WTC11 (cell line): ENCODE measurements at places on chromosomes 3 and 15. TPM values are rescaled to one million over a fixed set of nuclear protein-coding genes. Genes with fewer than 3 reads are reported as not detected.

Gene SAMD7
- total RNA-seq, result not detected in 3 replicates

Gene NIPA2
- total RNA-seq, result 68.9 to 79.5 TPM (median 69.4 TPM) in 3 replicates

Gene TMC3
- total RNA-seq, result not detected in 3 replicates

Gene KIF15
- 18.4 to 23.7 TPM (median 21.1 TPM) in 3 replicates for total RNA-seq

Gene RLBP1
- not detected in 3 replicates for total RNA-seq

- no peaks in the 10 kb centered on the region for H3K4me1 ChIP-seq
- H3K36me3 ChIP-seq, result no peaks in the 10 kb centered on the region
- H3K27me3 ChIP-seq, result no peaks in the 10 kb centered on the region; the same call in 1 of the 2 replicates
These were observed 905.8 kb downstream of the IGSF11 start for GRCh38 chr3:118128886-118129285.

DNA sequence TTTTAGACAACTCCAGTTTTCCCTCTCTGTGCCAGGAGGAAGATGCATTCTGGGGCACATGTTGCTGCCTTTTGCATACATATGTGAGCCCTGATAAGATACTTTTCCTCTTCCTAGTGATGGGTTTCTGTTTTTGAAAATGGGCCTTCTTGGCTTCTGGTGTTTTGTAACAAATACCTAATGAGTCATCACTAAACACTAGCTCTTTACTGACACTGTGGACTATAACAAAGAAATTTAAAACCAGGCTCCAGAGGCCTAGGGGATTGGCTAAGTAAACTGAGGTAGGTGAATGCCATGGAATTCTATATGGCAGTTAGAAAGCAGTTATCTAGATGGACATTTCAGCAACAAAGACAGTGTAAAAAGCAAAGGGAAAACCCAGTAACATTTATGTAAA, 93.4 kb upstream of the NR2E3 start:
- H3K27me3 ChIP-seq, result no peaks in the 10 kb centered on the region
- no peak overlapping the region for H3K27ac ChIP-seq
- no peaks in the 10 kb centered on the region for H3K4me1 ChIP-seq

DNA sequence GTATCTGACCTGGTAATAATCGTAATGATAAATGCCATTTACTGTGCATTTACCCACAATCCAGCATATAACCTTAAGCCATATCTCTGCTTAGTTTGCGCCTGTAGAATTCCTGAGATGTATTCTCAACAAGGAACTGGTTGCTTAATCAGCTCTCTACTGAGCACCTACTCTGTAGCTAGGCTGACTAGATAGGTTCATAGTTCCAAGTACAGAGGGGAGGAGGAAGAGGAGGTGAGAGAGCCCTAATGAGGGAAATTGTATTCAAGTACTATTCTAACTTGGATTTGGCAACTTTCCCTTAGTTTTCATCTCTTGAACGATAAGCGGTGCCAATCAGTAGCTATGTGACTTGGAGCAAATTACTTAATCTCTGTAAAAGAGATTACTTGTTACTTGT, 5.6 kb upstream of the AKAP13 start:
- H3K4me3 ChIP-seq, result no peak overlapping the region
- no peaks in the 10 kb centered on the region for H3K36me3 ChIP-seq
- no peak for DNase-seq
- H3K4me1 ChIP-seq, result peaks cover 6% of the 10 kb centered on the region
- no peak overlapping the region for H3K27ac ChIP-seq
- H3K27me3 ChIP-seq, result no peaks in the 10 kb centered on the region

DNA sequence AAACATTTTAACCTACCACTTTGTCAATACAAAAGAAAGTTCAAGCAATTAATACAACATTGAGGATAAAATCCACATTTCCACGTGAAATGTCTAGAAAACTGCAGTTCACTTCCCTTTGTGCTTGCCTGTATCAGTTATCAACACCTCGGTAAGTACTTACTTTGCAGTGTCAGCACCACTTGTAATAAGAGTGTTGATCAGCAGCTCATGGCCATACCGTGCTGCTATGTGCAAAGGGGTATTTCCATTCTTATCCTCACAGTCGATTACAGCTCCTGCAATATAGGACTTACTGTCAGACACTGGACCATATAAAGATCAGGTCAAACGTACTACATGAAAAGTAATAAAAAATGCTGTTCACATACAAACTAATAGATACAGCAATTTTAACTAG, 84.4 kb downstream of the ANKRD28 start:
- no peak for DNase-seq
- no peaks in the 10 kb centered on the region for H3K4me1 ChIP-seq
- H3K36me3 ChIP-seq, result peaks cover 24% of the 10 kb centered on the region
- no peak overlapping the region for H3K4me3 ChIP-seq

GRCh38 chr3:134544316-134544715, 58.5 kb downstream of the CEP63 start:
- DNase-seq, result no peak
- peaks cover 16% of the 10 kb centered on the region for H3K36me3 ChIP-seq
- no peaks in the 10 kb centered on the region for H3K27me3 ChIP-seq
- no peaks in the 10 kb centered on the region for H3K4me1 ChIP-seq
- no peak overlapping the region for H3K27ac ChIP-seq

DNA sequence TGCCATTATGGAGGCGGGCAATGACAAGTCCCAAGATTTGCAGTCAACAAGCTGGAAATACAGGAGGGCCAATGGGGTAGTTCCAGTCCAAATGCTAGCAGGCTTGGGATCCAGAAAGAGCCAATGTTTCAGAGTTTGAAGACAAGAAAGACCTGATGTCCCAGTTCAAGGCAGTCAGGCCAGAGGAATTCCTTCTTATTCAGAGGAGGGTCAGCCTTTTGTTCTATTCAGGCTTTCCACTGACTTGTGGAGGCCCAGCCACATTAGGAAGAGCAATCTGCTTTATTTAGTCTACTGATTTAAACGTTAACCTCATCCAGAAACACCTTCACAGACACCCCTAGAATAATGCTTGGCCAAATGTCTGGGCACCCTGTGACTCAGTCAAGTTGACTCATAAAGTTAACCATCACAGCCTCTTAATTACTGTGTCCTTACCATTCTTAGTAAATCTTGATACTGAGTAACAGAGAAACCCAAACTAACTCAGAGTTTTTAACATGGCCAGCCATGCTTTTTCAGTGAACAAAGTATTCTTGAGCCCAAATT, 50.9 kb upstream of the NPHP3 start:
- no peaks in the 10 kb centered on the region for H3K27me3 ChIP-seq
- H3K4me1 ChIP-seq, result peaks cover 8% of the 10 kb centered on the region; the same call in 1 of the 2 replicates
- H3K4me3 ChIP-seq, result no peak overlapping the region

DNA sequence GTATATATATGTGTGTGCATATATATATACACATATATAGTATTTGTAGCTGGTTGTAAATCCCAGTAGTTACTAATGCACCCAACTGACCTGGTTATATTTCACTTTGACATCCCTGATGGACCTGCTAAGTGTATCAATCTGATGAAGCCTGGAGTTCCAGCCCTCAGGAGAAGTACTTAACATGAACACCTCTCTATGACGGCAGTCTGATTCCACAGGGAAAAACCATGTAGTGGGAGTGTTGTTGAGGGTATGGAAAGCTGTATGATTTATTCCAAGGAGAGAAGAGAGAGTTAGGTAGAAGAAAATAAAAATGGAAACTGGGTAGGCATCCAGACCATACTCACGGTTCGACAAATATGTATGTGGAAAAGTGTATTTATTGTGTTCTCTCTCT, 531.2 kb upstream of the SEMA6D start:
- no peak overlapping the region for H3K4me3 ChIP-seq
- no peaks in the 10 kb centered on the region for H3K36me3 ChIP-seq
- peaks cover 51% of the 10 kb centered on the region for H3K4me1 ChIP-seq
- DNase-seq, result no peak

DNA sequence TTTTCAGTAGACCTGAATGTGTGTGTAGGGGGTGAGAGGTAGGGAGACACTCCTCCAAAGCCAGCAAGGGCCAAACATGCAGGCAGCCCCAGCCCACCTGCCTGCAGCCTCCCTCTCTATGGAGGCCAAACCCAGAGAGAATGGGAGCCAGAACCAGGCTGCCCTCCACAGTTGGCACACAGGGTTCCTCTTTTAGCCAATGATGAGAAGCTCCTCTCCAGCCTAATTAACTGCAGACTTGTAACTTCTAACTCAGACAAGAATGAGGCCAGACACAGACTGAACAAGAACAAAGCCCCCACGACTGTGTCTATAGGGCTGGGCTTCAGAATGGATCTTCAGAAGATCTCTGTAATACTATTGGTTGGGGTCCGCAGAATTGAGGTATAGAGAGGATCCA, 12.3 kb upstream of the TLE3 start:
- peaks cover 27% of the 10 kb centered on the region for H3K4me1 ChIP-seq
- H3K27ac ChIP-seq, result no peak overlapping the region
- no peak overlapping the region for H3K4me3 ChIP-seq
- no peak for DNase-seq

DNA sequence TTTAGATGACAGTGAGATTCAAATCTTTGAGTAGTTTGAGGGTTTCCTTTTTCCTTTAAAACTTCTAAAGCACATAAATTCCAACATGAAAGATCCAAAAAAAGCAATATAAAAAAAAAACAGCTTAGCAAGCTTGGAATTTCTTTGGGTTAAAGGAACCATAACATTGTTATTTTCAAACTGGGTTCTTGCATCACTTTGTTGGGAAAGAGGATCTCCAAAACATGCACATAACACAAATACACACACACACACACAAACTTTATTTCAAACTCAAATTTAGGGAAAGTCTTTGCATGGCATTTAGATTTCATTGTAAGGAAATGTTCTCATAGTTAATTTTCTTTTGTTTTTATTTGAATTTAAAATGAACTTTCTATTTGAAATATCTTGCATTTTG, 79.2 kb upstream of the COL8A1 start:
- no peak overlapping the region for H3K27ac ChIP-seq
- H3K36me3 ChIP-seq, result no peaks in the 10 kb centered on the region
- no peak for DNase-seq
- H3K4me3 ChIP-seq, result no peak overlapping the region
- 0 out of 2 replicates have a peak, but pooled peaks cover 2% of the 10 kb centered on the region for H3K4me1 ChIP-seq

DNA sequence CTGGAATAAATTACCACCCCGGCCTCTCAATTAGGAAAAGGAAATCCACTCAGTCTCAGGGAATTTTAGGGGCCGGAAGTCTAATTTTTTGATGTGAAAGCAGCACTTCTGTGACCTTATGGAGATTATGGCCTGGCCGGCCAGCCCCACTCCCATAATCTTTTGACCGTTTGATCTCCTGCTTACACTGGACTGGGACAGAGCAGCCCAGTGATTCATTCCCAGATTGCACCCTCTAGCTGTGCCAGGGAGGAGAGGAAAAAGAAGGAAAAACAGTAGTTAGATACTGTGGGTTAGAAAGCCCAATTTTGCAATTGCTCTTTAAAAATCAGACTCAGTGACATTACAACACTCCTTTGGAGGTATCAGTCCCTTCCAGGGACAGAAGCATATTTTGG, 32.4 kb downstream of the GJD2 start:
- no peak for DNase-seq
- no peak overlapping the region for H3K27ac ChIP-seq
- no peaks in the 10 kb centered on the region; the same call in none of the 2 replicates for H3K27me3 ChIP-seq
- peak overlapping the region; percentile 60 for H3K4me3 ChIP-seq
- H3K4me1 ChIP-seq, result peaks cover 34% of the 10 kb centered on the region
- H3K36me3 ChIP-seq, result peaks cover 6% of the 10 kb centered on the region; the same call in 1 of the 2 replicates

DNA sequence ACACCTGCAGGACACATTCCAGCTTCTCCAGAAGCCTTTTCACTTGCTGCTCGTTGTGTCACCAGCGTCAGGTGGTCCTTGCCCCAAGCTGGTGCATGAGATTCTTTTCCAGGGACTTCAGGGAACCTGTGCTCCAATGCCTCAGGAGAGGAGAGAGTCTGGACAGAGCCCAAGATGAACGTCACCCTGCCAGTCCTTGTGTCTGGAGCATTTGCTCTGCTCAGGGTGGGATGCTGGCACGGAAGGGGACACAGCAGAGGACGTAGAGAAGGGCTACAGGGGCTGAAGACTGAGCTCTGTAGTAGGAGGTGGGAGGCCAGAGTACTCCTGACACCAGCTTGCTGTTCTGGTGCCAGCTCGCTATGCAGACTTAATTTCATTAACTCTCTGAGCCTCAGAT, 262.1 kb downstream of the XXYLT1 start:
- H3K36me3 ChIP-seq, result peaks cover 20% of the 10 kb centered on the region
- no peak for DNase-seq
- peaks cover 7% of the 10 kb centered on the region; the same call in 1 of the 2 replicates for H3K27me3 ChIP-seq
- H3K4me1 ChIP-seq, result peaks cover 16% of the 10 kb centered on the region

- peak overlapping the region; percentile 26; the same call in 1 of the 2 replicates for H3K27ac ChIP-seq
- H3K27me3 ChIP-seq, result no peaks in the 10 kb centered on the region
- no peak overlapping the region for H3K4me3 ChIP-seq
- no peak for DNase-seq
These were observed 61.1 kb downstream of the XXYLT1 start for GRCh38 chr3:195209847-195210265.

- H3K4me3 ChIP-seq, result no peak overlapping the region
- H3K27me3 ChIP-seq, result no peaks in the 10 kb centered on the region
- DNase-seq, result no peak
- H3K36me3 ChIP-seq, result 0 out of 2 replicates have a peak, but pooled peaks cover 5% of the 10 kb centered on the region
- H3K27ac ChIP-seq, result no peak overlapping the region
These were observed 63.0 kb upstream of the SMAD3 start for GRCh38 chr15:67002368-67002767.

- no peak overlapping the region for H3K4me3 ChIP-seq
- no peaks in the 10 kb centered on the region; the same call in 1 of the 2 replicates for H3K27me3 ChIP-seq
- peaks cover 11% of the 10 kb centered on the region for H3K4me1 ChIP-seq
- no peak for DNase-seq
These were observed 15.0 kb downstream of the PRR23E start for GRCh38 chr3:127207727-127208482.

DNA sequence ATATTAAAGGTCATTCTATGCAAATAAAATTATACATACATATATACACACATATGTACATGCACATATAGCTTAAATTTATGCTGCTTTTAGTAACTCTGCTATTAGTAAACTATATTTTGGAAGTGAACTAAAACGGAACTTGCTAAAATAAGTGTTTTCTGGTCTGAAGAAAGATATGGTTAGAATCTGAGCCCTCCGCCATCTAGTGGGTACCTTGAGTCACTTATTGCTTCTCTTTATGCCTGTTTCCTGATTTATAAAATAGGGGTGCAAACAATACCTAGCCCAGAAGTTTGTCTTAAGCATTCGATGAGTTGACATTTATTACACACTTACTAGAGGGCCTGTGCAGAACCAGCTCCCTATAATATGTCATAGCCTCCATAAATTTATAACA, 255.7 kb downstream of the CNTN6 start:
- peaks cover 7% of the 10 kb centered on the region for H3K27me3 ChIP-seq
- H3K27ac ChIP-seq, result no peak overlapping the region
- no peaks in the 10 kb centered on the region for H3K4me1 ChIP-seq
- peaks cover 53% of the 10 kb centered on the region for H3K36me3 ChIP-seq
- H3K4me3 ChIP-seq, result no peak overlapping the region

- no peak overlapping the region for H3K27ac ChIP-seq
- peaks cover 2% of the 10 kb centered on the region; the same call in 1 of the 2 replicates for H3K27me3 ChIP-seq
- H3K4me1 ChIP-seq, result peaks cover 26% of the 10 kb centered on the region
- H3K4me3 ChIP-seq, result no peak overlapping the region
- no peak for DNase-seq
These were observed 48.0 kb upstream of the MEX3B start for GRCh38 chr15:82093774-82094211.

DNA sequence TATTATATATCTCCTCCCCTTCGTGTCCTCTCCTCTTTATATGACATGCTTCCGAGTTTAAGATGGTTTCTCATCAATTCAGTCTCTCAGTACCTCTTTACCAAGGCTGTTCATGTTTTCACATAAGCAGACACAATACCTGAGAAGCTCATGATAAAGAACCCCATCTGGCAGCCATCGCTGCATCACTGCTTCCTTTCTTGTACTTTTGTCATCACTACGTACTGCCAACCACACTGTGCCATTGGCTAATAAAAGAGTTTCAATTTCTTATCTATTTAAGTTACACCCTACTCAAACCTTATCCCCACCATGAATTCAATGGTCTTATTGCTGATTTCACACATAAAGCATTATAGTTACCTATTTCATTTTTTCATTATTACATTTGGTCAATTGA, 484.7 kb upstream of the CNTN4 start:
- no peak overlapping the region for H3K27ac ChIP-seq
- H3K27me3 ChIP-seq, result peaks cover 17% of the 10 kb centered on the region; the same call in 1 of the 2 replicates
- peaks cover 68% of the 10 kb centered on the region for H3K36me3 ChIP-seq
